ENCODE measurements at places on chromosomes 5 and 9.

GRCh38 chr5:91727463-91727862 is 344.3 kb upstream of the ARRDC3 start:
- no peak for DNase-seq

- DNase-seq: no peak
These were observed 40.0 kb downstream of the NUDT12 start for GRCh38 chr5:103522586-103522985.

- no peak for DNase-seq
These were observed 60.9 kb upstream of the ROR2 start for GRCh38 chr9:92010705-92011536.

GRCh38 chr5:163869581-163869980 is 364.2 kb downstream of the MAT2B start:
- DNase-seq: no peak

GRCh38 chr5:178365501-178366440 is 133.2 kb upstream of the PHYKPL start:
- no peak for DNase-seq

DNA sequence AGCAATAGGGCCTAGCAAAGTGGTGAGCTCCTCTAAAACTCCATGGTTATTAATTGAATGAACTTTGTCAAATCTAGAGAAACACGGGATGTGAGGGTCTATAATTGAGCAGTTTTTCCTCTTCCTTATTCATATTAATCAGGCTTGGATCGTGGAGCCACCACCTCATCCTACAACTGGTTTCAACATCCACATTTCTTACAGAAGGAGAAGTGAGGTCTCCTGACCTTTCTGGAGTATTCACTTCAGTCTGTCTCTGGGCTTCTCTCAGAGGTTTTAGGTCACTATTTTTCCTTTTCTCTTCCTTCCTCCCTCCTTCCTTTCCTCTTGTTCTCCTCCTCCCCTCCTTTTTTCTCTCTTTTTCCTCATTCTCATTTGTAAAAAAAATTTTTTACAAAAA is 177.3 kb upstream of the ACTBL2 start:
- no peak for DNase-seq

- DNase-seq: no peak
These were observed 57.8 kb upstream of the LPAR1 start for GRCh38 chr9:111096051-111096450.

DNA sequence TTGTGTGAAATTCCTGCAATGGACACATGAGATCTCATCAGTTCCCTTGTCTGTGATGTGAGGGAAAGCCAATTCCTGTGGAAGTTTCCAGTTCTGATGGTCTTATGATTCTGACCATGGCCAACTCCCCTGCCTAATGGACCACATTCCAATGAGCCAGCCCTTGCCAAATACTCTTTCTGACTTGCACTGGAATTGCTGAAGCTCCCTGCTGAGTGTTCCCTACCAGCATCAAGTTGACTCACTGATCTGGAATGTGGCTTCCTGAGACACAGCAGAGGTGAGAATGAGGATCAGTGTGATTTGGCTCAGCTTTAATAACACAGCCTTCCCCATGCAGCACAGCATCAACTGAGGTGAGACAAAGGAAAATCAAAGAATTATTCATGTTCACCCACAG is 427.8 kb downstream of the KDM4C start:
- no peak for DNase-seq
